GOT3 (cell line): ENCODE measurements at places on chromosomes 4 and X.

DNA sequence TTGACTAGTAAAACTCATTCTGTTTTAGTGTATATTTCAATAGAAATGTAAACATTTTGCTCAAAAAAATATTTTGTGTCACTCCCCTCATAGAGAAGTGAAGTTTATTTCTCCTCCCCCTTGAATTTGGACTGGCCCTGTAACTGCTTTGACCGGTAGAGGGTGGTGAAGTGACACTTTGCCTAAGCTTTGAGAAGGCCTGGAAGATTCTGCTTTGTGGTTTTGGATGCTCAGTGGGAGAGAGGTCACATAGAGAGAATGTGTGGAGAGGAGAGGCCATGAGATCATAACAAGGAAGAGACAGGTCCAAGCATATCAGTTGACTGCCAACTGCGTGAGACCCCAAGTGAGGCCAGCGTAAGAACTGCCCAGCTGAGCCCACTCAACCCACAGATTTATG lies 19.1 kb upstream of the ARX start:
- no peak for DNase-seq

GRCh38 chr4:2450394-2451035 lies 18.4 kb upstream of the RNF4 start:
- DNase-seq: no peak

GRCh38 chr4:7960017-7960789 lies 20.5 kb upstream of the AFAP1 start:
- no peak for DNase-seq

- no peak for DNase-seq
Measured at GRCh38 chr4:113695328-113696169, 66.0 kb downstream of the CAMK2D start.

- no peak for DNase-seq
Measured at GRCh38 chrX:27078371-27078770, 384.8 kb downstream of the PPP4R3C start.

DNA sequence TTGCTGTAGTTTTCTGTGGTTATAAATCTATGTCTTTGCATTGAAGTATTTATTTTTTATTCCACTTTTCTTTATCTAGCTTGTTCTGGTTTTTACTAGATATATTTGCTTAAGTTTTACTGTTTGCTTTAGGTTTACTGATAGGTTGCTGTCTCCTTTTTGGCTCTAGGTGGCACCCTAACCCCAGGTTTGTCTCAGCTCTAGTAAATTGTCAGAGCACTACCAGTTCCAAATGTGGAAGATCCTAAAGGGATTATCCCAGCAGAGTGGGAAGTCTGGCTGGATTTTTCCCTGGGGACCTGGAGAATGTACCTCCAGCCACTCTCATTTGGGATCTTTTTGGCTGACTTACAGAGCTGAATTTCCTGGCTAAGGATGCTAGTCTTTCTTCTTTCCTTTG lies 106.1 kb downstream of the PBDC1 start:
- DNase-seq: peak; percentile 1

GRCh38 chr4:180057299-180057721 lies 2185.9 kb upstream of the TENM3 start:
- no peak for DNase-seq

- DNase-seq: no peak
Measured at GRCh38 chrX:101462892-101463291, 22.4 kb upstream of the ARMCX4 start.

- no peak for DNase-seq
Measured at GRCh38 chrX:30948626-30949025, 59.6 kb upstream of the TAB3 start.

DNA sequence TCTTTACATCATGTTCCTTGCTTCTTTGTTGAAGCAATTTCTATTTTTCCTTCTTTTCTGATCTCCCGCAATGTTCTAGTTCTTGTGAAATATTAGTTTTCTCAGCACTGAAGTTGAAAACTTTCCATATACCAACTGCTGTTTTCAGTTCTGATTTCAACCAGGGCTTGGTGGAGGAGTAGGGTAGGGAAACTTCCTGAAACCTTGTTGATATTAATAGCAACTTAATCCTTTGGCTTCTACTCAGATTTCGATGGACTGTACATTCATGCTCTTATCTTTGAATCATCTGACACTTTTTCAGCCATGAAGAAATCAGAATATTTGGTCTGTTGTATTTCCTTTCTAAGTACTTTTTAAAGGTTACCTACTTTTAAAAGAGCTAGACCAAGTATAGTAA lies 315.8 kb downstream of the RPA4 start:
- DNase-seq: no peak
